ENCODE measurements at places on chromosomes 5 and 9. TPM values are rescaled to one million over a fixed set of nuclear protein-coding genes. Genes with fewer than 3 reads are reported as not detected.

DNA sequence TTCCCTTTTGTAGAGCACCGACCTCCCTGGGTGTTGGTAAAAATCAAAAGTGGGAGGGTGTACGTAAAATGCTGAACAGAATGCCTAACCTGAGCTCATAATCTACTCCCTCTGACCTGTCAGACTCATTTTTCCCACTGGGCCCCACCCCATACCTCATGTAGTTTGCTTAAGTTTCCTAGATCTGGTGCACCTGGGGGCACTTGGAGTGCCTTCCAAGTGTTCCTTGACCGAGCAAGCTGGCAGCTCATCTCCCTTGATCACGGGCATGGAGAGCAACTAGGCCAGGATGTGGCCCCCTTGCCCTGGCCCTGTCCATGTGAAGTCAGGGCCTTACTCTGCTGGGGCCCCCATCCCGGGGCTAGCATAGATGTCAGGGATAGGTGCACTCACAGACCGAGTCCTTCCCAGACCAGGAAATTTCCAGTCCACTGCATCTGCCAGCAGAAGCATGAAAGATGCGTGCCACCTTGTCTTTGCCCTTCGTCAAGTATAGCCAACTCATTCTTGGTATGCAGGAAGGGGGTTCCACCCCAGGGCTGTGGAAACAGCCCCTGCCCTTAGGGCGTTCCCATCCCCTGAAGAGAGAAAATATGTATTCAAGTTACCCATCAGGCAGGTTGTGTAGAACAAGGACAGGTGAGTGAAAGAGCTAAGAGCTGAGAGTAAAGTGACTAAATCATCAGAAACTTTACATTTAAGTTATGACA lies 41.9 kb downstream of the SLC22A5 start:
- no peak for DNase-seq

GRCh38 chr5:30387974-30388632 lies 805.4 kb upstream of the CDH6 start:
- no peak for DNase-seq

BSPRY gene
- not detected for total RNA-seq

GRCh38 chr5:180382926-180383325 lies 29.8 kb upstream of the GFPT2 start:
- DNase-seq, result no peak

- no peak for DNase-seq
Measured at GRCh38 chr5:135486131-135487036, 34.2 kb upstream of the TIFAB start.

FOXD4L3 gene
- not detected for total RNA-seq

DNA sequence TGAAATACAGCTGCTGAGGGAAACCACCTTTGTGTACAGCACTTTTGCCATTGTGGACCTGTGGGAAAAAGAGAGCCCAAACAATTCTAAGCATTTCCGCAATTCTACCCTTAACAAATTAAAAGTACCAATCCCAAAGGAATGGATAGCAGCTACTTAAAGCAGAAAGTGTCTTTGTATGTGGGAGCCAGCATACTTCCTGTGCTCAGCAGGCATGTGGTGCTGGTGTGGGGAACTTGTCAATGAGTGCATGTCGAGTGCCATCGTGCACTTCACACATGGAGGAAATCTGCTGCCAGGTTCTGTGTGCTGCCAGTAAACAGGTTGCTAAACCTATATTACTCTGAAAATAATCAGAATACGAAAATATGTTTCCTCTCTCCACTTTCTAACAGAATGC lies 399.0 kb downstream of the LRRC70 start:
- no peak for DNase-seq

DNA sequence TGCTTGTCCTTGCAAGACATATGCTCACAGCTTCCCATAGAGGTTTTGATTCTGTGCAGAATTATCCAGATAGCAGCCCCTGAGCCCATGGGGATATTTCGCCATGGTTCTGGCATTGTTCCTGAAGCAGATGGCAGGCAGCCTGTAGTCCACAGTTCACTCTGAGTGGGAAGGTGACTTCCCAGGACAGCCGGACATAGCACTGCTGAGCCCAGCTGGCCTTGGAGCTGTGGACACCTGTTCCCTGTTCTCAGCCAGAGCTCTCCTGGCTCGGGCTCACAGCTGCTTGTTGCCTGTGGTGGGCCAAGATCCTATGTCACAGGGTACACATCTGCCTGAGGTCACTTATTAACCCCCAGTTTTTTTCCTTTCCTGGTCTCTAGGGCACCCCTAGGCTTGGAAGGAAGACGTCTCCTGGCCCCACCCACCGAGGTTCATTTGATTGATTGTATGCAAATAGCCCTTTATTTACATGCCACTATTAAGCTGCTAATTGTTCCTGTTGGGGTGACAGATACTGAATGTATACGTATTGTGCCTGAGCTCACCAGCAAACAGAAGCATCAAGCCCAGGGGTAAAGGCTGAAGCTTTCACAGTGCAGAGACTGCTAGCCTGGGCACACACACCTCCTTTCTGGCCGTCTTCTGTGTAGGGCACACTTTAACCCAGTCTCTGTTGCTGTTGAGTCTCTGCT lies 96.6 kb upstream of the DMRT1 start:
- no peak for DNase-seq

Data from SJSA1 (cell line).